ENCODE measurements at places on chromosomes 4 and X. TPM values are rescaled to one million over a fixed set of nuclear protein-coding genes. Genes with fewer than 3 reads are reported as not detected.
A peak's percentile ranks its signal among the peaks of the same experiment; 100 is the strongest.

DNA sequence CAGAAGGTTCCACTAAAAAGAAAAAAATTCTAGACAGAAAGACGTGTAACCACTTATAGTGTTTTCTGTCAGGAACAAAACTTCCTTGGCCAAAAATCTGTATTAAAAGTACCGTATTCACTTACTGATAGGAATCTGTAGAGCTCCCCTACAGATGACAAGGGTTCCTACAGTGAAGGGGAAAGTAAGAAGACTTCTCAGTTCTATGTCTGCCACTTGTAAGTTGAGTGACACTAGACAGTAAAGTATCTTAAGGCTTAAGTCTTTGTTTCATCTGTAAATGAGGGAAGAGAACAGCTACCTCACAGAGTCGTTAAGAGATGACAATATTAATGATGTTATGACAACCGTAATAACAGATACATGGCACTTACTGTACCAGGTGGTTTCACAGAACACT is 3.3 kb downstream of the COQ2 start:
- H3K27me3 ChIP-seq = peaks cover 7% of the 10 kb centered on the region
- H3K27ac ChIP-seq = no peak overlapping the region
- peaks cover 35% of the 10 kb centered on the region for H3K4me1 ChIP-seq
- no peak overlapping the region for H3K4me3 ChIP-seq

DNA sequence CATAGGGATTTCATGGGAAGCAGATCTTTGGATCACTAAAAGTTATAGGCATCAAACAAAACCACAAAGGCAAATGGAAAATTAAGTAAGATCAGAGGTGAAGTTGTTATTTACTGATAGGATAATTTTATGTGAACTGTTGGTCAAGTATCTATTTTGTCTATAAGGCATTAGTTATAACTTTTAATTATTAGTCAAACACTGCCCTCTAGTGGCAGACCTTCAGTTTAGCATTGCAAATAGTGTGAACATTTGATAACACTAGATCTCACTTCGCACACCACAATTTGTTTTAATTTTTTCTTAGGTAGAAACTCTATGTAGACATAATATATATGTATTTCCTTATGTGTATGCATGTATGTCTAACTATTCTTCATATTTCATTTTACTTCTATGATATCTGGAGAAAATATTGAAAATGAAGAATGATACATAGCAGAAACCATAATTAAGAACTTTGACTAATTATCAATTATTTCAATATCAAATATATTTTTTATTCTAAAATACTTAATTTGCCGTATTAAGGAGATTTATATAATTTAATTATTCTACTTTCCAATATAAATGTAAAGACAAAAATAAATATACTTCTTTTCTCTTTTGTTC is 214.5 kb upstream of the TACR3 start:
- H3K27me3 ChIP-seq = no peaks in the 10 kb centered on the region
- H3K4me1 ChIP-seq = no peaks in the 10 kb centered on the region
- no peak overlapping the region for H3K4me3 ChIP-seq
- DNase-seq = peak; percentile 24

DNA sequence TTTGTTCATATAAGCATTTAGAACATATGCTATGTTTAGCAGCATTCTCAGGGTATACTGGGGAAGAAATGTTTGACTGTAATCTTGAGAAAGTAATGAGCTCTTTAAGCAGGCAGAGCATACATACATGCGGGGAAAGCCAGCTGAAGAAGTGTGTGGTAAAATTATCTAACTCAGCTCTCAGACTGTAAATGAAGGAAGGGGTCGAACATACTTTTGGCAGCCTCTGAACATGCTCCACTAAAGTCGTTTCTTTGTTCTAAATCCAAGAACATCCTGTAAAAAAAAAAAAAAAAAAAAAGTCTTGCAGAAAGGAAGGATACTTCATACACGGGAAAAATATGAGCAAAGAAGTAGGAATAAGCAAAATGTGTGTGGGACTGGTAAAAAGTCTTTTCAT is 224.8 kb downstream of the GRID2 start:
- H3K4me1 ChIP-seq = no peaks in the 10 kb centered on the region
- no peaks in the 10 kb centered on the region for H3K36me3 ChIP-seq
- no peak for DNase-seq
- H3K4me3 ChIP-seq = no peak overlapping the region
- H3K27me3 ChIP-seq = no peaks in the 10 kb centered on the region

DNA sequence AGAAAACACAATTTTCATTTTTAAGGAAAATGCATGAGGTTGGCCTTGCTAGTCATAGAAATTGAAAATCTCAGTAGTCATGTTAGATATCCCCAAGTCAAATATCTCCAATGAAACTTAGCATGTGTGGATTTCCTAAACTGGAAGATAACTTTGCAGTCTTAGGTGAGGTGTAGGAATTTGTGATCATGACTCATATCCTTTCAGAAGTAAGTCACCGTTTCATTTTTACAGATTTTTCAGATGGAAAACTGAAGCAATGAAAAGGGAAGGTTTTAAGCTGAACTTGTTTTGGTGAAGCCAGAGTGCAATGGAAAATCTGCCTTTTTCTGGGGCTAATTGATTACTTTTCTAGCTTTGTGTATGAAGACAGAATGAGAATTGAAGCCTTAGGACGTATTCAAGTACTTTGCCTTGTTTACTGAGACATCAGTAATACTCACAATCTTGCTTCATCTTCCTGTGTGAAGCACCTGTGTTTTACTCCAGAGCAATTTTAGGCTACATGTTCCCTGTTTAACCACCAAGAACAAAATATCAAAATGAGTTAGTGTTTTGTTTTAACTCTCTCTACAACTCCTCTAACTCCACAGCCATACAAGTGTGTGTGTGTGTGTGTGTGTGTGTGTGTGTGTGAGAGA is 1662.8 kb upstream of the ADGRL3 start:
- no peaks in the 10 kb centered on the region for H3K27me3 ChIP-seq
- no peak overlapping the region for H3K4me3 ChIP-seq
- no peak overlapping the region for H3K27ac ChIP-seq
- H3K36me3 ChIP-seq = no peaks in the 10 kb centered on the region
- H3K4me1 ChIP-seq = peaks cover 16% of the 10 kb centered on the region

DNA sequence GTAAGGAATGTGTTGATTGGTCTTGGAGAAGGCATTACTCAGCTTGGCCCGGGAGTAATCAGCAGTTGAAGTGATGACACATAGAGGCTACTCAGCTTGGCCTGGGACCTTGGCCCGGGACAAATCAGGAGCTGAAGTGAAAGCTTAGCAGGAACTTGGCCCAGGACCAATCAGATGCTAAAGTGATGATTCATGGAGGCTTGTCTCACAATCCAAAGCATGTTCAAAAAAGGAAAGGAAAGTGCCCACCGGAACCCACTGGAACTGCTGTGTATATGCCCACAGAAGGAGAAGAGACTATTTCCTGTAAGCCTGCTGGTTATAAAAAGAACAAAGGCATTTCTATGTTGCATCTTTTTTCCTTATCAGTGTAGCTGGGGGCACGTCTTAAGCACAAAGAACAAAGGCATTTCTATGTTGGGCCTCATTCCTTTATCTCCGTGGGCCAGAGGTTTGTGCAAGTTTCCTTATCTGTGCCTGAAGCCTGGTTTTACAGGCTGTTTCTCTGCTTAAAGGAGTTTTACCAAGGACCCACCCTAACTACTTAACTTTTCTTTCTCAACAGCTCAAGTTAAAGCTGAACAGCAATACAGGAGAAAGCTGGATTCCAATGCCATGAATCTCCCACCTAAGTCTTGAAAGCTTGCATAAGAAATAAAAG is 1176.7 kb downstream of the NLGN4X start:
- no peak for DNase-seq
- no peak overlapping the region for H3K27ac ChIP-seq
- H3K36me3 ChIP-seq = no peaks in the 10 kb centered on the region
- H3K4me1 ChIP-seq = no peaks in the 10 kb centered on the region

- no peaks in the 10 kb centered on the region for H3K36me3 ChIP-seq
- H3K27ac ChIP-seq = no peak overlapping the region
- H3K27me3 ChIP-seq = no peaks in the 10 kb centered on the region
- DNase-seq = no peak
- H3K4me3 ChIP-seq = no peak overlapping the region
Observed at GRCh38 chr4:19746377-19746776, 505.3 kb upstream of the SLIT2 start.

- no peaks in the 10 kb centered on the region for H3K27me3 ChIP-seq
- DNase-seq = no peak
- H3K27ac ChIP-seq = no peak overlapping the region
- no peak overlapping the region for H3K4me3 ChIP-seq
Observed at GRCh38 chr4:125091541-125091940, 223.2 kb upstream of the FAT4 start.

DNA sequence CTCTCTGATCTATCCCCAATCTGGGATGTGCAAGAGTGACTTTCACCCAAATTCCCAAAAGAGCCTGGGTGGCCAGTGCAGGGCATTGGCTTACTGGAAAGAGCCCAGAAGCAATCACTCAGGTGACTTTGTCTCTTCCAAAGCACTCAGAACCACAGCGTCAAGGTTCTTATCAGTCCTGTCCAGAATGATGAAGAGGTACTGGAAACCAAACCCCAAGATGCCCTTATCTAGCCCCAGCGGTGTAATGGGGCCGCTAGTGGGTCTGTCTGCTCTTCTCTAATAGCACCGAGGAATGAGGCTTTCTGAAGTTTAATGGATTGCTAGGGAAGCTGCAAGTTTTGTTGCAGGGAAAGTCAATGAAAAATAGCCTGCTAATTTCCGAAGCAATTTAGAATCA is 21.6 kb downstream of the CLNK start:
- H3K4me1 ChIP-seq = peaks cover 20% of the 10 kb centered on the region
- no peak overlapping the region for H3K4me3 ChIP-seq
- DNase-seq = no peak
- H3K36me3 ChIP-seq = peaks cover 4% of the 10 kb centered on the region
- no peak overlapping the region for H3K27ac ChIP-seq
- H3K27me3 ChIP-seq = peaks cover 5% of the 10 kb centered on the region

- DNase-seq = no peak
- no peak overlapping the region for H3K4me3 ChIP-seq
- peaks cover 2% of the 10 kb centered on the region for H3K27me3 ChIP-seq
- no peak overlapping the region for H3K27ac ChIP-seq
Observed at GRCh38 chr4:40243386-40243948, 46.6 kb downstream of the RHOH start.

DNA sequence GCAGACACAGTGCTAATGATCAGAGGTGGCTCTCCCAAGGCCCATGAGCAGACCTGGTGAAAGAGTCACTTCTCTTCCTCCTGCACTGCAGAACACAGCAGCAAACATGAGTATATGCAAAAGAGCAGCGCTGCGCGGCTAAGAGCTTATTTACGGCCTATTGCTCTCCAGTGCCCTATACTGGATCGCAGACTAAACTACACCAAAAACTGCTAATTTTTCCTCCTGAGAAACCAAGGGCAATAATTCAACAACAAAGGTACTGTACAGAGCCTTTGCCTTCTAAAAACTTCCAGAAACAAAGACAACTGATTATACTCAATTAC is 702.5 kb downstream of the ARAP2 start:
- H3K4me3 ChIP-seq = no peak overlapping the region
- DNase-seq = no peak
- no peaks in the 10 kb centered on the region for H3K36me3 ChIP-seq
- no peaks in the 10 kb centered on the region for H3K4me1 ChIP-seq

DNA sequence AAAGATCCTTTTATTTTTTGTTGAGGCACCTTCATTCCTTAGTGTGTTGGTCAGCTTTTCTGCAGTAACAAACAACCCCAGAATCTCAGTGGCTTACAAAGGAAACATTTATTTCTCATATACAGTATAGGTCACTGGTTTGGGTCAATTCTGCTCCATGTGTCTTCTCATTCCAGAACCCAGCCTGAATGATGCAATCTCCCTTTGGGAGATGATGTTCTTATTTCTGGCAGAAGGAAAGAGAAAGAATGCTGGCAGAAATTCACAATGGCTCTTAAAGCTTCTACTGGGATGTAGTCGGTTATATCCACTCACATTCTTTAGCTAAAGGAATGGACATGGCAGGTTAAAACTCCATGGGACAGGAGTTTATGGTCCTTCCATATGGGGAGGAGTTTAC is 42.3 kb downstream of the IDS start:
- H3K4me1 ChIP-seq = no peaks in the 10 kb centered on the region
- DNase-seq = no peak
- no peak overlapping the region for H3K4me3 ChIP-seq
- peaks cover 4% of the 10 kb centered on the region for H3K27me3 ChIP-seq
- H3K27ac ChIP-seq = no peak overlapping the region

DNA sequence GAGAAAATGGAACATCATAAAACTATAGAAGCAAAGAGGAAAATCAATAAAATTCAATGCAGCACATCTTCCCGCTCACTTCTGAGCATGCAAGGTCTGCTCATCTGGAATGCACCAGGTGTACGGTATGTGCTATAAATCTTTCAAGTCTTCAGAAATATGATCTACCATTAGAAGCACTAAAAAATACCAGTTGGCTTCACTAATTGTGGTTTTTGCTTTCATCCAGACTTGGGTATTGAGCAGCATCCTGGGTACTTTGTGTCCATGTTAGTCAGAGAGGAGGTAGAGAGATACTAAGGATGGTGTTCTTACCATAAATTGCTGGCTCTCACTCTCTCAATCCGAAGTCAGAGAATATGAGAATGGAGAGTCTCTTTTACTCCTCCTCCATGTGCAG is 477.1 kb downstream of the PPARGC1A start:
- H3K27ac ChIP-seq = no peak overlapping the region
- no peak overlapping the region for H3K4me3 ChIP-seq
- H3K4me1 ChIP-seq = no peaks in the 10 kb centered on the region
- DNase-seq = no peak
- H3K27me3 ChIP-seq = no peaks in the 10 kb centered on the region

DNA sequence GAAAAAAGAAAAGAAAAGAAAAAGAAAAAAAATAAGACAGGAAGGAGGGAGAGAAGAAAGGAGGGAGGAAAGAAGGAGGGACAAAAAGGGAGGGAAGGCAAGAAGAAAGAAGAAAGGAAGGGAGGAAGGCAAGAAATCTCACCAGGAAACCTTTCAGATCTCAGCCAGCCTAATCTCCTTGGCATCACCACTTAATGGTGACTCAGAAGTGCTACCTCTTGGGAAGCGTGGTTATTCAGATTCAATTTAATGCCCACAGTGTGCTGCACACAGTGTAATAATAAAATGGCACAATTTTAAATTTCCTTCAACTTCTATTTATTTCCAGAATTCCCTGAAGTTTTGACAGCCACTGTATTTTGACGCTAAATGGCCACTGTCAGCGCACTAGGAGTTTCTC is 50.3 kb downstream of the DKK2 start:
- H3K4me3 ChIP-seq = no peak overlapping the region
- no peaks in the 10 kb centered on the region for H3K27me3 ChIP-seq
- H3K4me1 ChIP-seq = no peaks in the 10 kb centered on the region
- H3K27ac ChIP-seq = no peak overlapping the region
- DNase-seq = no peak

DNA sequence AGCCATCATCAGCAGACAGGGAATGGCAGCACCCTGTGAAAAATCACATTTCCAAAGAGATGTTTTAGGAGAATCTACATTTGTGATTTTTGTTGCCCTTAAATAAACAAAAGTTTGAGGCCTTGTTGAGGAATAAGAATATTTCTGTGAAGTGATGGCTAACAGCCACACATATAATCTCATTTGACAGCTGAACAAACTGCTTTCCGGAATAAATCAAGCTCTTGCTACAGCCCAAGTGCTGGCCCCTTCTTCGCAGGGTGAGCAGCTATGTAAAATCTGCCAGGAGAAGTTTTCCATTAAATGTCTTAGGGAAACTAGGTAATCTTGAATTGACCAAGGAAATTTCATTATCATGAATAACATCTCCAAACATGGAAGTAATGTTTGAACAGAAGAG is 106.4 kb upstream of the GPM6B start:
- no peak overlapping the region for H3K4me3 ChIP-seq
- H3K36me3 ChIP-seq = no peaks in the 10 kb centered on the region
- no peak overlapping the region for H3K27ac ChIP-seq

The CT45A2 gene
- not detected for polyA plus RNA-seq

The TLR1 gene
- polyA plus RNA-seq = 16.6 TPM

The FHIP1A gene
- polyA plus RNA-seq = not detected

The MAML3 gene
- 1.2 TPM for polyA plus RNA-seq

The ADGRG2 gene
- polyA plus RNA-seq = not detected

The AGTR2 gene
- not detected for polyA plus RNA-seq

The SSR4 gene
- 803 TPM for polyA plus RNA-seq

The FDCSP gene
- polyA plus RNA-seq = not detected

The KDR gene
- polyA plus RNA-seq = not detected

All from immature natural killer cell (primary cell).